ENCODE measurements at places on chromosomes 13 and 19.

- DNase-seq = peak; percentile 68
Observed at GRCh38 chr19:55146078-55146704, 2.8 kb downstream of the TNNT1 start.

DNA sequence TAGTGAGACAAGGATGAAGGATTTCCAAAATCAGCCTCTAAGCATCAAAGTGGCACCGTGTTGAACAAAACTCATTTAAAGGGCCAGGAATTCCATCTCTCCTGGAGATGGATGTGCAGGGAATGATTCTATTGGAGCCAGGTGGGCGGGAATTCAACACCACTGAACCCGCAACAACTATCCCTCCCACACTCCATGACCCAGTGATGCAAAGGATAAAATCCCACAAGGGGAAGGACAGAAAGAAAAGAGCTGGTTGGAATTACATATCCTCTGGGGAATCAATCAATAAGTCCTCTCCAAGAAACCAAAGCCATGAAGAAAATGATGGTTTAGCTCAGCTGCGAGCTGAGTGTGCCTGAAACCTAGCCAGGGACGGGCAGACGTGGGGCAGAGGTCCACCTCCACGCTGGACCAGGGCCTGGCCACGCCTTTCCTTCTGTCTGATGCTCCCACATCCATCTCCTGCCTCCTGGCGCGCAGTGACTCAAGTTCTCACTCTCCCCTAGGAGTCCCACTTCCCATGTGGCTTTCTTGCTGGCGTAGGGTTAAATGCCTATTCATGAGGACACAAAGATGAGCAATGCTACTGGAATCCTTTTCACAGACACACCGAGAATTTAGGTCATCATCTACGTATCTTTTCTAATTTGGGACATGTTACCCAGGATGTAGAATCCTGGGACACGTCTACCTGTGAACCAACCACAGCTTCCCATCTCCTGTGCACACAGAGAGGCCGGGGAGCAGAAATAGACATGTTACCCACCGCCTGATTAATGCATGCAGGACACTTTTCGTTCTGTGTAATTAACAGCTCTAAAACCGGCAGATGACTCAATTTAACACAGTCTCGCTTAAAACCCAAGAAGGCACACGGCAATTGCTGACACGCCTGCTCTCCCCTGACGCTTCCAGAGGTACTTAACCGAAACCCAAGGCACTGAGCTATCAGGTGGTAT, 48.6 kb downstream of the PEPD start:
- DNase-seq = no peak

DNA sequence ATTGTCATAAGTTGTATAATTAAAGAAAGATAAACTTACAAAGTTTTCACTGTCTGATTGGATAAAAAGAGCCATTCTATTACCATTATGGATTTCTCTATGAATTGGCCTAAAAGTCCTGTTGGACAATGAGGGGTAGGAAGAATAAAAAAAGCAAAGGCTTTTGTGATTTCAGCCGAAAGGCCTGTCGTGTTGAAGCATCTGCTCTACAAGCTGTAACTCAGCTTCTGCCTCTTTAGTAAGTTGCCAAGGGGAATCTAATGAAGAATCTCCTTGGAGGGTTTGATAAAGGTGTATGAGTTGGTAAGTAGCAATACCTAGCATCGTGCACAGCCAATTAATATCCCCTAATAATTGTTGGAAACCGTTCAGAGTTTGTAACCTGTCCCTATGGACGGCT, 25.2 kb upstream of the ERVV-1 start:
- no peak for DNase-seq

GRCh38 chr19:18588611-18589379, at the start of gene REX1BD:
Gene REX1BD, plus strand, starts transcription at chr19:18588798. Its CDS starts 4 bp downstream, at chr19:18588802.
- peak; percentile 90 for DNase-seq

GRCh38 chr19:8575467-8575997, 1.7 kb downstream of the MYO1F start:
- no peak for DNase-seq

DNA sequence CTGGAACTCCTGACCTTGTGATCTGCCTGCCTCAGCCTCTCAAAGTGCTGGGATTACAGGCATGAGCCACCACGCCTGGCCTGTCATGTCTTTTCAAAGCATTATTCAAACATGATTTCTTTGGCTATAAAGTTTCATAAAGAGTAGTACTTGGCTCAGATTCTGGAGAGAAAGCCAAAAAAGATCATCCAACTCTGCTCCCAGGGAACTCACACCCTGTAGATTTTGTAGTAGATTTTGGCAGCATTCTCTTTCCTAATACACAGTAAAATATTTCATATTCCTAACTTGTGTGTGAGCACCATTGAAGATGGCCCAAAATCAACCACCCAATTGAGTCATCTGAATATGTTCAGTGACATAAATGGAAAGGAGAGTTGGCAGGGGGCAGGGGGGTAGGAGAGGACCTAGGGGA, 48.4 kb downstream of the CAB39L start:
- DNase-seq = no peak

- no peak for DNase-seq
Observed at GRCh38 chr13:23934520-23934919, 37.2 kb upstream of the C1QTNF9B start.

DNA sequence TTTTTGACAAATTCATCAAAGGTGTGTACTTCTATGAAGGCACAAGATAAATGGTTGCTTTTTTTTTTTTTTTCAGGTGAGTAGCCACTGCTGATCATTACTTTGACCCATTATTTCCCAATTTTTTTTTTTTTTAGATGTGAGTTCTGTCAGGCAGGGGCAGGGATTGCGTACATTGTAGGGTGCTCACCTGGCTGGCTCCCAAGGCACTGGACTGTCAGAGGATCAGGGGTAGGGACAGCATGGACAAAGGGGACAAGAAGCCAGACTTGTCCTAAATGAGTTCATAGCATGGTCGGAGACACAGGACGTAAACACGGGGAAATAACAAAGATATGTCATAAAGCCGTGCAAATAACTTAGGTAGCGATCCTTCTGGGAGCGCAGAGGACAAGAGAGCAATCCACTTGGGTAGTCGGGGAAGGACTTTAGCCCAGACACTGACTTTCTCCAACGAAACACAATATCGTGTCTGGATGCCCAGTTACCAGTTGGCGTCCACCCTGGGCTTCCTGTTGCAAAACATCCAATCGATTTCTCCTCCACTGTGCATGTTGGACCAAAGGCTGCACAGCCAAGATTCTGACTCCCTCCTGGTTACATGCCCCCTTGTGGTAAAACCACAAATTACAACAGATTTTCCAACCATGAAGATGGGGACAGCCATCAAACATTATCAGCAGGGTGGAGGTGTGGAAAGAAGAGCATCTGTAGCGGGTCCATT, 27.5 kb upstream of the KATNAL1 start:
- DNase-seq = peak; percentile 22

DNA sequence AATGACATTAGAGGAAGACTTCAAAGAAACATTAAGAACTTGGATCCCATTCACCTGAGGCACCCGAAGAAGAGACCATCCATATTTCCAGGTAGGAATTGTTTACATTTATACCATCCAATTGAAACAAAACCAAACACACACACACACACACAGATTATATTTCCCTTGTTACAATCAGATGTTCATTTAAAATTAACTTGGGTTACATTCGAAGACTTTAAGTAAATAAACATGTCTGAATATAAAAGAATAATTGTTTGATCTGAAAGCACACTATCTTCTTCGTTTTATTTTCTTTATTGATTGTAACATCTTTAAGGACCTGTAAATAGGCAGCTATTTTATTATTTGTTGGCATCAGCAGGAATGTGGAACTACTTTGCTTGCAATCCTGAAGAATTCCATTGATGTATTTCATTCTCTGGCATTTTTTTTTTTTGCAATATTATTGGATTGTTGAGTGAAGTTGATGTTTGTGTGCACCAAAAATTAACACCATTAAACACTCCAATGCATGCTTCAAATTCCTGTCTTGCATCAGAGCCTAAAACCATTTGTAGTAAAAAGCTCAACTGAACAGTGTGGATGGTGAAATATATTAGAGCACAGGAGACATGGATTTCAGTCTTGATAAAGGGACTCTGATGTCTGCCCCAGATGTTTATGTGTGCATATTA, 85.3 kb upstream of the FRY start:
- no peak for DNase-seq

DNA sequence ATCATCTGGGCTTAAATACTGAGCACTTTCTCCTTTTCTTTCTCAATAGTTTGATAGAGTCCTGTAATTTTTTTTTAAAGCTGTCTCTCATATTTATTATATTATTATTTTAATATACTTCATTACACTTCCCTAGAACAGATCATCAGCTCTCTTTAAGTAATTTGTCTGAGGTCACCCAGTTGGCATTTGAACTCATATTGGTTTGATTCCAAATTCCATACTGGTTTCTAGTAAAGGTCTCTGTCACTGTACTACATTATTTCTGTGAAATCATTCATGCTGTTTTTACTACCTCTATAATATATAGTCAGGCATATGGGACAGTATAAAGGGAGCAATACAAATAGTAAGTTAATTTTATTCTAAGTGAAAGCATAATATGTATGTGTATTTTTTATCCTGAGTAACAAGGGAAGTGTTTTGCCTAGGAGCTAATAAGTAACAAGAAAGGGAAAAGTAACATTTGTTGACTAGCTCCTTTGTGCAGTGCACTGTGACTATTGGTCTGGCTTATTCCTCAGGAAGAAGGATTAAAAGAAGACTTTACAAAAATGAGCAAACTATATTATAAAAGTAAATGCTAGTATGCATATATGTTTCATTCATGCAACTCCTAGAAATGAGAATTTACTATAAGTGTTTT, 14.3 kb downstream of the LPAR6 start:
- no peak for DNase-seq

GRCh38 chr19:28705008-28705407, 507.9 kb downstream of the UQCRFS1 start:
- no peak for DNase-seq

DNA sequence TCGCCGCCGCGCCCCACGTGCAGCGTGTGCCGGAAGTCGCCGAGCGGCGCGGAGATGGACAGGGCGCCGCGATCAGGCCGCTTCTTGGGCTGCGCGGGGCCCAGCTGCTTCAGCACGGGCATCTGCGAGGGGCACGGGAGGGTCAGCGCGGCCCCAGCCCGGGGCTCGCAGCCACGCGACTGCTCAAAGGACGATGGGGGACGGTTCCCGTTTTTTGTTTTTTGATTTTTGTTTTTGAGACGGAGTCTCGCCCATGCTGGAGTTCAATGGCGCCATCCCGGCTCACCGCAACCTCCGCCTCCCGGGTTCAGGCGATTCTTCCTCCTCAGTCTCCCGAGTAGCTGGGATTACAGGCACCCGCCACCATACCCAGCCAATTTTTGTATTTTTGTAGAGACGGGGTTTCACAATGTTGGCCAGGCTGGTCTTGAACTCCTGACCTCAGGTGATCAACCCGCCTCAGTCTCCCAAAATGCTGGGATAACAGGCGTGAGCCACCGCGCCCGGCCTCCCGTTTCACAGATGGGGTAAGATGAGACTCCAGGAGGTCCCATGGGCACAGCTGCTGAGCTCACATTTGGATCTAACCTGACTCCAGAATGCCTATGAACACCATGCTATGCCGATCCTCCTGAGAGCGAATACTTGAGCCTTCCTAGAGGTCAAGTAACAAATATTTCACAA, 2.0 kb upstream of the LENG9 start:
- DNase-seq = no peak

GRCh38 chr13:93753639-93754038, 527.0 kb downstream of the GPC6 start:
- no peak for DNase-seq

DNA sequence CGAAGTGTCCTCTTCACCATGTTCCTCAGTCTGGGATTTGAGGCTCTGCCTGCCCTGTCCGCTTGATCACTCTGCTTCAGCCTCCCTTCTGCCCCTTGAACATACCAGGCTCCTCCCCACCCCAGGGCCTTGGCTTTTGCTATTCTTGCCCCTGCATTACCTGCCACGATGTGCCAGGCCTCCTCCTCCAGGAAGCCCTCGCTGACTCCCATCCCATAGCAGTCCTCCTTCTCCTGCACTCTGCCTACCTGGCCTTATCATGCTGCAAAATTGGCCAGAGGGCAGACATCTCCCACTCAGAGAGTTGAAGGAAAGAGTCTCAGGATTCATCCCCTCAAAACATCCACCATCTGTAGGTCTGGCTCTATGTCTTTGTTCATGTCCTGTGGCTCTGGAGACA, 2.2 kb downstream of the YJEFN3 start:
- no peak for DNase-seq

- DNase-seq = no peak
Observed at GRCh38 chr19:33375837-33376159, 2.3 kb downstream of the CEBPG start.

DNA sequence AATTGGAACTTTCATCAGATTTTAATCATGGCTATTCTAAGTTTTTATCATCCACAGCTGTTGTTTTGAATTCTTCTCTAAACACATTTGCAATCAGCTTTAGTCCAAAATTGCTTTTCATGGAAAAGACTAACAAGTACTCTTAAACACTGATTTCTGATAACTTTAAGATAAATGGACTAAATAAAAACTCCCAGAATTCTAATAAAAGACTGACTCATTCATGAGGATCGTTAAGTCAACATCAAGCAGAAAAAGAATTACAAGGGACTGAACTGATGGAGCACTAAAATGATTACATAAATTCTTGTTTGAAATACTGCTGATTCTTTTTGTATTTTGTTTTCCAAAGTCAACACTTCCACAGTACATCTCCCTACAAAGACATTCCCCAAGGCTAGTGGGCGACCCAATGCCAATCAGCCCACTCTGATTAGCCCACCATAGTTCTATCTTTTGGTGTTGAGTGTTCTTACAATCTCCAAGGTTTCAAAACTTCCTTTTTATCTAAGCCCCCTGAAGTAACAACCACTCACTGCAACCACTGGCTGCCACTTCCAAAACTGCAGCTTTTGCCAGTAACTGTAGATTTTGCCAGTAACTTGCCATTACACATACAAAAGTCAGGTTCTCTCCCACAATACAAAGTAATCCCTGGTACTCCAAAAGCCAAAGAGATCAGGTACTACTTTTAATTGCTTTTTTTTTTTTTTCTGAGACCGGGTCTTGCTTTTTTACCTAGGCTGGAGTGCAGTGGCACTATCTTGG, 14.0 kb upstream of the NAA16 start:
- no peak for DNase-seq

GRCh38 chr19:40763963-40764362, 11.4 kb upstream of the MIA start:
- DNase-seq = no peak

GRCh38 chr13:36369268-36370107, 23.3 kb upstream of the SPART start:
- no peak for DNase-seq

DNA sequence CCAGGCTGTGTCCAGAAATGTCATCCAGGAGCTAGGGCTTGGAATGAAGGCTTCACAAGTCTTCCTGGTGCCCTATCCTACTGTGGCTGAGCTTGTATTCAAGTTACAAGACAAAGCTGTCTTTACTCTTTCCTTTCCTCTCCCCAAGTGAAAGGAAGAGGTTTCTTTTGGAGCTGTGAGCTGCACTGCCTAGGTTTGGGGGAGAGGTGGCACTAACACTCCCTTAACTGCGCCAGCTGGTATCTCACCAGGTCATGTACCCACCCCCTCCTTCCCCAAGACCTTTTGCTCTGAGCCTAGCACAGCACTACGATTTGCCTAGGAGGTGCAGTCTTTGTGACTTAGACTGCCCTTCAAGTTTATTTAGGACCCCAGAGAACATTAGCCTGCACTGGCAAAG, 2053.6 kb upstream of the PRR20A start:
- no peak for DNase-seq

- no peak for DNase-seq
Observed at GRCh38 chr13:113508521-113509254, 18.2 kb upstream of the DCUN1D2 start.
